NCI-H1930 (cell line): ENCODE measurements at places on chromosomes 5 and 9.
A peak's percentile ranks its signal among the peaks of the same experiment; 100 is the strongest.

GRCh38 chr5:126003309-126003708 lies 419.9 kb upstream of the GRAMD2B start:
- DNase-seq, result no peak

DNA sequence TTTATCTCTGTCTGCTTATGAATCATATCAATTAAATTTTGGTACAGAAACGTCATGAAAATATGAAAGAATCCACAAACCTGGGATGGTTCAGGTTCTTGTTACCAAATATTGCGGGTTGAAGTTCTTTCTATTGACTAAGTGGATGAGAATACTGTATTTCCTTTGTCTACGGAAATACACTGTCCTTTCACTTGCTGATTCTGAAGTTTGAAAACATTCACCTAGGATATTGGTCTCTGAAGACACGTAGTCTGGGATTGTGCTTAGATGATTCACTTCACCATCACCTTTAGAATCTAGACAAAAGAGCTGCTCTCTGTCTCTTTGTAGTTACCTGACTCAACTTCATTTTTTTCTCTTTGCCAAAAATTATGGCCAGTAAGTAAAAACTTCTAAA lies 222.4 kb downstream of the FBN2 start:
- no peak for DNase-seq

DNA sequence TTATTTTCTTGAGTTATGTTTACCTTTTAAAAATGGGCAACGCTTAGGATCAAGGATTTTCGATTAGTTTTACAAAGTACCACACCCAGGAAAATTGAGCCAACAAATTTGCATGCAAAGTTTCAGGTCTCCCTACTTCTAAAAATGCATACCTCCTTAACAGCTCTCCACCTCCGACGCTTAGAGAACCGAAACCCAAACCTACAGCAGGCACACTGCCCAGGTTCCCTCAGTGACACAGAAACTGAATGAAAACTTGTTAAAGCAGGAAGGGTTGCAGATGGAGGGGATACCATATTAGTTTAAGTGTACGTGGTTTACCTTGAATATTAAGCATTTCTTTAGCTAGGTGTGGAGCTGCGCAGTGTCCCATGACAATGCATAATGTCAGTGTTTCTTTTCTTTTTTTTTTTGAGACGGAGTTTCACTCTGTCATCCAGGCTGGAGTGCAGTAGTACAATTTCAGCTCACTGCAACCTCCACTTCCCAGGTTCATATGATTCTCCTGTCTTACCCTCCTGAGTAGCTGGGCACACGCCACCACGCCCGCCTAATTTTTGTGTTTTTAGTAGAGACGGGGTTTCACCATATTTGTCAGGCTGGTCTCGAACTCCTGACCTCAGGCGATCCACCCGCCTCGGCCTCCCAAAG lies 1.6 kb upstream of the SUB1 start:
- DNase-seq, result no peak

DNA sequence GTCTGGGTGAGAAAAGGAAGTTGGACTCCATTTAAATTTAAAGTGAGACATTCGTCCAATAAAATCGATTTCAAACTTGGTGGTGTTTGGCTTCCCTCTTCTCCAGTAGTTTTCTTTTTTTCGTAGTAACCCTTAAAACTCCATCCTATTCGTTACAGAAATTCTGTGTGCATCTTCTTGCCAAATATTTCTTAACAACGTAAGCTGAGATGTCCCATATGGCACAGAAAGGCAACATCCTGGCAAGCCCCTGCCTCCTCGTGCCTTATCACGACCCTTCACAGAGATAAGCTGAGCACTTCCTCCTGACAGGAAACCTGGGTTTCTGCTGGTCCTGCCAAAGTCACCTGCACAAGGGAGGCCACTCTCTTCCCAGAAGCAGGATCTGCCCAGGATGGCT lies 11.8 kb upstream of the ADAMTS2 start:
- DNase-seq, result no peak

DNA sequence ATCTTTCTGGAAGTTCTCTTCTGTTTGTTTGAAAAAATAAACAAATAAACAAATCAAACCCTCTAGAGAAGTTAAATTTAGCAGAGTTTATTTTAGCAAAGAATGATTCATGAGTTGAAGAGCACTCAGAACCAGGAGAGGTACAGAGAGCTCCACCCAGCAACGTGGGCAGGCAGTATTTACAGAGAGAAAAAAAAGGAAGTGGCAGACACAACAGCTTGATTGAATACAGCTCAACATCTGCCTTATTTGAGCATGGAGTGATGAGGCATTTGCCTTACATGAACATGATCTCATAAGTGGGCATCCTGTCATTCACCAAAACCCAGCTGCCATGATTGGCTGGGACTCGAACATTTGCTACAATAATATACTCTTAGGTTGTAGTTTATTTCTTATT lies 381.6 kb upstream of the ADAMTS16 start:
- no peak for DNase-seq

DNA sequence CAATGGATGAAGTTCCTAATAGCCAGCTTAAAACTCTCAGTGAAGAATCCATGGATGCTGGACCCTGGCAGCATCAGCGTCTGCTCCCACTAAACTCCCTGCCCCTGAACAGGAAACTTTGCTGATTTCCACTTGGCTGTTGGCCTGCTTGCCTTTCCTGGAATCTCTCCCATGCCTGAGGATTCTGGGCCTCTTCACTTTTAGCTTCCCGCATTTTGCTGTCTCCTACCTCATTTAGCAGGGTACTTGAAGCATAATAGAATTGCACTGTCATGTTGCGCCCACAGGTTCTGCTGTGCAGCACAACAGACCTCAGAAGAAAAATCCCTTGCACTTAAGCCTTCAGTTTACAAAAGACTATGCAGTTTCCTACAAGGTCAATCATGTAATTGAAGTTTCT lies 127.6 kb downstream of the DROSHA start:
- no peak for DNase-seq

- DNase-seq, result no peak
These were observed 336.6 kb upstream of the PIK3R1 start for GRCh38 chr5:67878933-67879332.

DNA sequence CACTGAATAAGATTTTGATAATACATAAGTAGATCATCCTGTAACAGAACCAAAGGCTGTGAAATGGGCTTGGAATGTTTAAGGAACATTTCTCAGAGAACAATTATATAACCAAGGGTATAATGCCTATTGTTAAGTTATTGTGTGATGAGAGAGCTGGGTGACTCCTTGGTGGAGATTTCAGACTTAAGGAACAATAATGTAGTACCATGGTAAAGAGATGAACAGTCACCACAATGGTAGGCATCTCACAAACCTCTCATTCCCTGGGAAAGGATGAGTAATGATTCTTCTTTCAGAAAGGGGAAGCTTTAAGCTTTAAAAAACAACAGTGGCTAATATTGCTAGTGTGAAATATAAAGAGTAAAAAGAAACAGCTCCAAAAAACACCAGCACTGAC lies 147.4 kb downstream of the TRIM36 start:
- no peak for DNase-seq

DNA sequence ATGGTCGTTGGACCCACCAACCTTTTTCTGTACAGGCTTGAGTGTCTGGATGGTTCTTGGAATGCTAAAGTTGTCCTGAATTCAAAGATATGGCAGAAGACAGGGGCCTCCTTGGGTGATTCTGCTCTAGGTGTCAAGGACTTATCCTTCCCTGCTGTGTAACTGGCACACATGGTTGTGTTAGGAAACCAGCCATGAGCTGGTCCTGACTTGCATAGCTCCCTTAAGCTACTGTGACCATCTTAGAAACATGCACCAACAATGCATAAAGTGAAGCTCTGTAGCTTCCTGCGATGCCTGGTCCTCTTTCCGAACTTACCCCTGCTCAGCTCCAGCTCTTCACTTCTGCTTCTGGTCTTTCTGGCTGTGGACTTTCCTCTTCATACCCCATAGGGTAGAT lies 224.6 kb downstream of the TLE4 start:
- DNase-seq, result no peak

DNA sequence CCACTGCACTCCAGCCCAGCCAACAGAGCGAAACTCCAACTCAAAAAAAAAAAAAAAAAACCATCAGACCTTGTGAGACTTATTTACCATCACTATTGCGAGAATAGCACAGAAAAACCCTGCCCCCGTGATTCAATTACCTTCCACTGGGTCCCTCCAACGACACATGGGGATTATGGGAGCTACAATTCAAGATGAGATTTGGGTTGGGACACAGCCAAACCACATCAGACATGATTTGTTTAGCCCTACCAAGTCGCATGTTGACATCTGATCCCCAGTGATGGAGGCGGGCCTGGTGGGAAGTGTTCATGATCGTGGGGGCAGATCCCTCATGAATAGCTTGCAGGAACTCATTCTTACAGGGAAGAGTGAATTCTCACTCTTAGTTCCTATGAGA lies 26.6 kb downstream of the MYO10 start:
- no peak for DNase-seq

GRCh38 chr5:142342128-142342981 lies 17.5 kb upstream of the SPRY4 start:
- no peak for DNase-seq

DNA sequence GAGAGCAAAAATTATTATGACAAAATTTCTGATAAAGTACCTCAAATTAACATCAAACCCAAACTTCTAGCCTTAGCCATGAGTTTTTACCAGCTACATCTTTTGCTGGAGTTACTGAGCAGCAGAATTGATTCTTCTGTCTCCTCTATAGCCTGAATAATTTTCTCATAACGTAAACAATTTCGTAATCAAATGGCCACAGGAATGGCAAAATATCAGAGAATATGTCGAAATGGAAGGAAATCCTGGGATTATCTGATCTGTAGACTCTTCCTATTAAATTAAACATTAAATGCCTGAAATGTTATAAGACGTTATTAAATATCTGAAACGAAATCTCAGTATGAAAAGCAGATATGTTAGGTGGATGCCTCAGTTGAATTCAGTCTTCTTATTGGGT lies 41.1 kb downstream of the LURAP1L start:
- no peak for DNase-seq

GRCh38 chr9:24095246-24095645 lies 269.2 kb upstream of the ELAVL2 start:
- no peak for DNase-seq

- no peak for DNase-seq
These were observed 1.3 kb downstream of the TLX3 start for GRCh38 chr5:171310212-171310818.

- DNase-seq, result peak; percentile 12
These were observed 153.5 kb downstream of the PRELID2 start for GRCh38 chr5:145681686-145682085.

DNA sequence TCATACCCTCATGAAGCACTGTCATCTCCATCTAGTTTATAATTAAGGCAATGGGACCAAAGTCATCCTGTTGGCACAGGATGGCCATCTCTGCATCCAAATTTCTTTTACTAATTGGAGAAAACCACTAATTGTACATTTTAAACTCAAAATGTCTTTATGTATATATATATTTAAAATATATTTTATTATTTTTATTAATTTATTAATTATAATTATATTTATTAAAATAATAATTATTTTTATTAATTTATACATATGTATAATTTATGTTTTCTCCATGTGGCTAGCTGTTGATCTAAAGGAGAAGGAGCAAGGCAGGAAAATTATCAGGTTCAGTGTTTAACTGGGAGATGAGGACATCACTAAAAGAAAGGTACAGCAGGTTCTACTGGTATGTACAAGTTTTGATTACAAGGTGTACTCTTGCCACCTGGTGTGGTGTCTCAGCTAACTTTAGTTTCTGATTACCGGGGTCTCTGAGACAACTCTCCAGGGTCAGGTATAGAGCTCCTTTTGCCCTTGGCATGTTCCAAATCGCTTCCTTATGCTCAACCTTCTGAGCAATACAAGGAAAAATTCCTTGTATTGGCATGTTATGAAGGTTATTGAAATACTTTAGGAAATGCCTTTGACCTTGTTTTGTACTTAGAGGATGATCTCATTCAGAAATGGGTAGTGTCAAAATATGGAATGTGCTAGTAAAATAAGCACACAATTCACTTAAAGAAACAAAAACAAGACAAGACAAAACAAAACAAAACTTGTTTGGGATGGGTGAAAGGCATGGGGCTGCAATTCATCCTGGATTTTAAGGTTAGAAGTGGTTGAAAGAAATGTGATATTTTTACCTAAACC lies 79.6 kb downstream of the GHR start:
- DNase-seq, result no peak

- DNase-seq, result no peak
These were observed 230.3 kb upstream of the TBCA start for GRCh38 chr5:78006449-78006848.

GRCh38 chr5:75412111-75412990 lies 75.3 kb downstream of the HMGCR start:
- DNase-seq, result no peak

GRCh38 chr9:79184831-79185230 lies 386.9 kb upstream of the TLE4 start:
- no peak for DNase-seq

DNA sequence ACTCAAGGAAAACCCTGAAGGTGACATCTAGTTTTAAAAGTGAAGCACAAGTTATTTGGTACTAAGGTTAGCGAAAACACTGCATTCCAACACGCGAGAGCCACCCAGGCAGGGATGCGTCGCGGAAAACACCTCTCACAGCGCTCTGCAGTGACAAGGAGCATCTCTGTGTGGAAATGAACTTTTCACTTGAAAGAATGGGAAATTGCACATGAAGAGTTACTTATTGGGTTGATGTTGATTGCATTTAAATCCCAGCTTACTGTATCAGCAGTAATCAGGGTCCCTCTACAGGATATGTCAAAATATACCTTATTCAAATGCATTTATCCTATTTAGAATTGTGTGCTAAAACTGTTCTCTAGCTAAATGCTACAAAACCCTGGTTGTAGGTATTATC lies 144.4 kb downstream of the BNC2 start:
- DNase-seq, result no peak

GRCh38 chr9:113269355-113269754 lies 6.0 kb downstream of the CDC26 start:
- no peak for DNase-seq

GRCh38 chr9:79565245-79565644 lies 6.5 kb upstream of the TLE4 start:
- DNase-seq, result no peak

DNA sequence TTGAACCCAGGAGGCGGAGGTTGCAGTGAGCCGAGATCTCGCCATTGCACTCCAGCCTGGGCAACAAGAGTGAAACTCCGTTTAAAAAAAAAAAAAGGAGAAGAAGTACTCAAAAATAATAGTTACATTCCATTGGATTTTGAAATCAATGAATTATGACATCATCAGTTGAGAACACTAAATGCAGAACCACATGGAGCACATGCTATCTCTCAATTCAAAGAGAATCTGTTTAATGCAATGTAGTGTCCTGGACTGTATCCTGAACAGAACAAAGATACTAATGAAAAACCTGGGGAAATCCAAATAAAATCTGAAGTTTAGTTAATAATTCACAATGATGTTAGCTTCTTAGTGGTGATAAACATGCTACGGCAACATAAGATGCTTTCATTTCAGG lies 20.3 kb downstream of the CDC14B start:
- DNase-seq, result no peak

DNA sequence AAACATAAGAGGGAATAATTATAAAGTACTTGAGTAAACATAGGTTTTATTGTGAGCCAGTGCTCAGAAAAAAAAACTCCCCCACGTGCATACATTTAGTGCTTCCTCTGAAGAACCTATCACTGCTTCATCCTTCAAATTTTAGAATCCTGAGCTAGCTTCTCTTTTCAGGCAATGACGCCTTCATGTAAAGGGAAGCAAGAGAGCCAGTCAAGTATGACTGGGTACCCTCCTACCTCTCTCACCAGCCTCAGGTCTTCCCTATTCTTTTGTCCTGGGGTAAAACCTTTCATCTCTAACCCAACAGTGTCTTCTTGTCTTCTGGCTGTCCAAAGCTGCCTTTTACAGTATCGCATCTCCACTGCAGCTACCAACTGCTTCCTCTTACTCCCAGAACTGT lies 32.0 kb downstream of the PLPP1 start:
- no peak for DNase-seq
